ENCODE measurements at places on chromosomes 1 and 21. TPM values are rescaled to one million over a fixed set of nuclear protein-coding genes. Genes with fewer than 3 reads are reported as not detected.

DNA sequence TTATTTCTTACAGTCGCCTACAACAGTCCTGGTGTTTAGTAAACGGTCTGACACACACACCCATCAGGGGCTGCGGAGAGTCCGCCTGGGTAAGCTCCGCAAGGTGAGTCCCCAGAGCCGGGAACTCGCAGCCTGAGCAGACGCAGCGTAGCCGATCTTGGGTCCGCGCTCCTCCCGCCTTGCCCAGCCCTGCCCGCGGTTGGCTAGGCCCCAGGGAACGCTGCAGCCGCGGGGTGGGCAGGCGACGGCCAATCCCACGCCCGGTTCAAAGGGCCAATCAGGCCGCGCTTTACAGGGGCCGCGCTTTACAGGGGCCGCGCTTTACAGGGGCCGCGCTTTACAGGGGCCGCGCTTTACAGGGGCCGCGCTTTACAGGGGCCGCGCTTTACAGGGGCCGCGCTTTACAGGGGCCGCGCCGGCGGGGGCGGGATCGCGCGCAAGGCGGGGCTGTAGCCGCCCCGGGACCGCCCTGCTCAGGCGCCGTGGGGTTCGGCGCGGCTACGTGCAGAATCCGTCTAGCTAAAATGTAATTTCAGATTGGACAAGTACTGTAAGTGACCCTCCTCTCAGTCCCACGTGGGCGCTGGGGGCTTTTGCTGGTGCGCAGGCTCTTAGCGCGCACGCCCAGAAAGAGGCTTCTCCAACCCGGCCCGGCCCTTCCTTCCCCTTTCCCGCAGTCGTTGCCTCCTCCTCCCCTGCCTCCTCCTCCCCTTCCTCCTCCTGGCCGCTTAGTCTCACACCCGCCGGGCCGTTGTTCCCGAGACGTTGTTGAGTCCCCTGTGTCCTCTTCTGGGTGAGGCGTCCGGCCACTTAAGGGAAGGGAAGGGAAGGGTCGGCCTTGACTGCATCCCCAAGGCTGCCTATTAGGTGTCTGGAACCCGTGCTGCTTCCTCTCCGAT, at the start of gene FGGY:
FGGY (plus strand) TSS at position 737 of the 899 bp plus-strand sequence. CDS start 24,456 bp downstream, outside the sequence.
- DNase-seq, result peak; percentile 97
- peak within 1 kb of the TSS; percentile 94 for H3K27ac ChIP-seq
- H3K36me3 ChIP-seq, result no peaks in the 10 kb centered on the region
- no peaks in the 10 kb centered on the region for H3K27me3 ChIP-seq

S100B gene
- total RNA-seq, result 0.80 TPM

ECM1 gene
- total RNA-seq, result 7.3 TPM

- DNase-seq, result no peak
- H3K27ac ChIP-seq, result no peak overlapping the region
- H3K27me3 ChIP-seq, result no peaks in the 10 kb centered on the region
- no peak overlapping the region for H3K4me3 ChIP-seq
- no peaks in the 10 kb centered on the region for H3K4me1 ChIP-seq
Observed at GRCh38 chr1:117860896-117861610, 68.4 kb downstream of the GDAP2 start.

DNA sequence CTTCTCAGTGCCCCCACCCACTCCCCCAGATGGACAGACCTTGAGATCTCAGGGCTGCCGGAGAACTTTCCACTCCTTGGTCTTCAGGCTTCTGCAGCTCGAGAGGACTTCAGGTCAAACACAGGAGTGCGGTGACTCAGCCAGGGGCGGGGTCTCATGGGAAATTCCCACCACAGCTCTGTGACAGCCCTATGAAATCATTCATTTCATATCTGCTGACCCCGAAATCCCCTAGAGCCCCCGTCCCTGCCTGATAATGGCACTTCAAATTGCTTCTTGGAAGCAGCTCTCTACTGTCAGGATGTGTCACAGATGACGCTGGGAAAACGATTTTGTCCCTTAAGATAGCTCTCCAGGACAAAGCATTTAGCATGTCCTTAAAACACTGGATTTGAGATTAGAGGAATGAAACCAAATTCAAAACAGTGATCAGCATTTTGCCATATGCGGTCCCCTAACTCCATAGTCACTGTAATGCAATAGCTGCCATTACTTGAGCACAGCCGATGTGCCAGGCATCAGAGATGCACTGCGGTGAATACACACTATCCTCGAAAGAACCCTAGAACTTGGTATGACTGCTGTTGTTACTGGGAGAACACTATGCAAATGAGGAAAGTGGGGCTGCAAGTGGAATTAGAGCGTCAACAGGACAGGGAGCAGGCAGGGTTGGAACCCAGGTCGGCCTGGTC, at the start of gene TNFRSF9:
TNFRSF9 (minus strand) TSS at position 95 of the 692 bp plus-strand sequence. CDS start 845 bp downstream, outside the sequence.
- no peaks in the 10 kb centered on the region for H3K36me3 ChIP-seq
- H3K4me1 ChIP-seq, result peaks cover 7% of the 10 kb centered on the region
- H3K4me3 ChIP-seq, result no peak within 1 kb of the TSS
- no peak for DNase-seq
- H3K27me3 ChIP-seq, result peaks cover 40% of the 10 kb centered on the region

CACHD1 gene
- total RNA-seq, result 3.5 TPM

DNA sequence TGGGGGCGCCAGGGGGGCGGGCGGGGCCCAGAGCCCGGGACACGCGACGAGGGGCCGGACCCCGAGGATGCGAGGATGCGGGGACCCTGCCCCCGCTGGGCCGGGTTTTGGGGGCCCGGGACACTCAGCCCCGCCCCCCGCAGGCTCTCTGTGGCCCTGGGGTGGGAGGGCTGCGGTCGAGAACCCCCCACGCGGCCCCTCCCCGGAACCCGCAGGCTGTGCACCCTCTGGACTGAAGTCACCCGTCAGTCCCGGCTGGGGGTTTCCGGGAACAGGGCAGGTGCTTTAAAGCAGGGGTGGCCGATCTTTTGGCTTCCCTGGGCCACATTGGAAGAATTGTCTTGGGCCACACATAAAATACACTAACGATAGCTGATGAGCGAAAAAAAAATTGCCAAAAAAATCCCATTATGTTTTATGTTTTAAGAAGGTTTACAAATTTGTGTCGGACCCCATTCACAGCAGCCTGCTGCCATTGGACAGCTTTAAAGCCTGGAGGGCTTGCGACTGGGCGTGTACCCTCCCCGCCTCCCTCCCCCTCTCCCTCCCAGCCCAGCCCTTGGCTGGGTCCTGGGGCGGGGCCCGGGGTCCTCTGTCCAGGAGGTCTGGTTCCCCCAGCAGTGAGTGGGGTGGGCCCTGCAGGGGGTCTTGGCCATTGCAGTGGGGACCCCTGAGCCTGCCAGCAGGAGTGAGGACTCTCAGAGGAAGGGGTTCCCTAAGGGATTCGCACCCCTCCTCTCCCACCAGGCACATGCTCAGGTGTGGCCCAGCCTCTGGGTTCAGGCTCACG, 21.6 kb upstream of the C1orf159 start:
- H3K27ac ChIP-seq, result no peak overlapping the region
- no peak for DNase-seq
- no peaks in the 10 kb centered on the region for H3K36me3 ChIP-seq

DNA sequence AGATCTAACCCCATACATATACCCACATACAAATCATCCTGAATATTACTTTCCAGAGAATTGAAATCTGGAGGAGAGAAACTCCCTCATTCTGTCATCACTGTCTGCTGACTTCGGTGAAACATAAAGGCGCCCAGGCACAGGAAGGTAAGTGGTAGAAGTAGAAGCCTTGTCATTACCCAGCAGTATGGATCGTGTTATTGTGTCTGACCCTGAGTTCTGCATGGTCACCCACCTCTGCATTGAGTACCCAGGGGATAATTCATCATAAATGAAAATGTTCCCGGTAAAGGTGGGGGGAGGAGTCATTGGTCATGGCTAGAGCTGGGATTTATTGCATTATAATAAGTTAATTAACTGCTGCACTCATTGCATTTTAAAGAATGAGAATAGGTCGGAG, 342.6 kb upstream of the PKN2 start:
- no peak overlapping the region for H3K4me3 ChIP-seq
- no peaks in the 10 kb centered on the region for H3K36me3 ChIP-seq
- H3K27ac ChIP-seq, result no peak overlapping the region
- H3K4me1 ChIP-seq, result no peaks in the 10 kb centered on the region
- H3K27me3 ChIP-seq, result no peaks in the 10 kb centered on the region

- H3K27ac ChIP-seq, result no peak overlapping the region
- H3K27me3 ChIP-seq, result no peaks in the 10 kb centered on the region
- H3K4me1 ChIP-seq, result no peaks in the 10 kb centered on the region
- H3K4me3 ChIP-seq, result no peak overlapping the region
- H3K36me3 ChIP-seq, result no peaks in the 10 kb centered on the region
Observed at GRCh38 chr1:88649932-88650331, 34.1 kb upstream of the PKN2 start.

DNA sequence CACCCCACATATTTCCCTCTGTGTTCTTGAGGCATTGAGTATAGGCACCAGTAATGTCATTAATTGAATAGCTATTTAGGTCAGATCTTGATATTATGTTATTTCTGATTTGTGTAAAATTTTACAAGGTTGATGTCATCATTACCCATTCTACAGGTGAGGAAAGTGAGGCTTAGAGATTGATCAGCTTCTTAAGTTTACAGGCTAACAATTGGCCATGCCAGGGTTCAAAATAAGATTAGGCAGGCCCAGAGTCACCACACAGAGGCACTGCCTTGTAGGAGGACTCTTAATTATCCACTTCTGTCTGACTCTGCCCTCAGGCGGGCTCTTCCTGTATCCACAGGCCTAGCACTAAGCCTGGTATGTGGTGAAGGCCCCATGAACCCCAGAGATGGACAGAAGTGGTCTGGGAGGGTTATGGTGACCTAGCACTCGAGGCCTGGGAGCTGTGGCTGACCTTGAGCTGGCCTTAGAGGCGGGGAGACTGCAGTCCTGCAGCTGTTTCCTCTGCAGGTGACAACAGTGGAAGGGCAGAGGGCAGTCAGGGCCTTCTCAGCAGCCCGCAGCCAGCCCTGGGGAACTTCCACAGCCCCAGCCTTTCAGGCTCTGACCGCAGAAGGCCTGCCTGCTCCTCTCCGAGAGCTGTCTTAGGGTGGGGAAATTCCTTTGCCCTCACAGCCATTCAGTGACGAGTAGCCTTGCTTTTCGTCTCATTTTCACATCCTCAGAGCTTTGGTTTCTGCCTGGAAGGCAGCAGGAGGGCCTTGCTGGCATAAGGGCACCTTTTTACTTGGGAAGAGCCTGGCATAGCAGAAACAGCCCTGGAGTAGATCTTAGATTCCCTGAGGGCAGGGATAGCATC, 12.2 kb downstream of the ZDHHC18 start:
- no peaks in the 10 kb centered on the region for H3K27me3 ChIP-seq
- no peaks in the 10 kb centered on the region for H3K36me3 ChIP-seq
- H3K4me1 ChIP-seq, result no peaks in the 10 kb centered on the region
- DNase-seq, result no peak
- H3K4me3 ChIP-seq, result no peak overlapping the region
- H3K27ac ChIP-seq, result no peak overlapping the region

DNA sequence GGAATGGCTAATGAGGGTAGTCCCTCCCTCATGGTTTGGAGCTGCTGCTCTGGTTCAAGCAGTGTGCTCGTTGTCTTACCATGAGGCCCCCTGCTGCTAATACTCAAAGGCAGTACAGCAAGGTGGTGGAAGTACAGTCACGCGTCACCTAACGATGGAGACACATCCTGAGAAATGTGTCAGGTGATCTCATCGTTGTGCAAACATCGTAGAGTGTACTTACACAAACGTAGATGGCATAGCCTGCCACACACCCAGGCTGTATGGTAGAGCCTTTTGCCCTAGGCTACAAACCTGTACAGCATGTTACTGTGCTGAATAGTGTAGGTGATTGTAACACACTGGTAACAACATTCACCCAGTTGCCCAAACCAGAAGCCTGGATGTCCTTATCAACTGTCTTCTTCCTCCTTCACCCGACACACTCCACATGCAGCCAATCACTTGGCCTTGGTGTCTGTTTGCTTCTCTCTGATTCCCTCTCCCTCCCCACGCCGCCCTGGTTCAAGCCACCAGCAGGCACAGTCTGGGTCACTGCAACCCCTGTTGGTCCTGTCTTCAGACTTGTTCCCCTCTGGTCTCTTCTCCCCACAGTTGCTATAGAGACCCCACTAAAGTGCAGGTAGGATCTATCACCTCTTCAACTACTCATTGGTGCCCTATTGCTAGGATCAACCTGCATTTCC, 6.0 kb upstream of the KCNA2 start:
- H3K4me3 ChIP-seq, result no peak overlapping the region
- no peak overlapping the region for H3K27ac ChIP-seq
- H3K27me3 ChIP-seq, result peaks cover 30% of the 10 kb centered on the region
- DNase-seq, result no peak
- no peaks in the 10 kb centered on the region for H3K36me3 ChIP-seq

DNA sequence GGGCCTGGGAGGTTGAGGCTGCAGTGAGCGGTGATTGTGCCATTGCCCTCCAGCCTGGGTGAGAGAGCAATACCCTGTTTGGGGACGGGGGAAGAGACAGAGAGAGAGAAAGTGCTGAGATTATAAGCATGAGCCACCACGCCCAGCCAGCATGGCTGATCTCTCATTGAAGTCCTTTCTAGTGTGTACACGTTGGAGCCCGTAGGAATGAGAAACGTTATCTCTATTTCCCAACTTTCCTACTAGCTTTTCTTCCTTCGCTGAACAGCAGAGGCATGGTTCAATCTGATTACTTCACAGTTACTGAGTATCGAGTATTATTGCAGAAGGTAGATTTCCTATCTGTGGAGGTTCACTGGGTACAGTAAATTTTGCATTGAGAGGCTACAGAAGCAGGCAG, 4.5 kb downstream of the PEX14 start:
- H3K4me3 ChIP-seq, result no peak overlapping the region
- H3K27ac ChIP-seq, result no peak overlapping the region
- DNase-seq, result no peak
- no peaks in the 10 kb centered on the region for H3K36me3 ChIP-seq
- no peaks in the 10 kb centered on the region for H3K27me3 ChIP-seq

GRCh38 chr1:21573971-21574465, 64.8 kb downstream of the ALPL start:
- H3K4me1 ChIP-seq, result peaks cover 8% of the 10 kb centered on the region
- H3K27ac ChIP-seq, result peak overlapping the region; percentile 71
- H3K4me3 ChIP-seq, result no peak overlapping the region
- DNase-seq, result peak; percentile 12

GRCh38 chr1:89382479-89382878, 18.6 kb downstream of the GBP6 start:
- H3K36me3 ChIP-seq, result no peaks in the 10 kb centered on the region
- no peak overlapping the region for H3K4me3 ChIP-seq
- no peak overlapping the region for H3K27ac ChIP-seq
- no peaks in the 10 kb centered on the region for H3K27me3 ChIP-seq
- DNase-seq, result no peak

All from gastrocnemius medialis (tissue), 4 donors.